ENCODE measurements at places on chromosomes 3 and 15. TPM values are rescaled to one million over a fixed set of nuclear protein-coding genes. Genes with fewer than 3 reads are reported as not detected.

The AADACL2 gene
- not detected for total RNA-seq

The CYP19A1 gene
- total RNA-seq: 0.30 TPM

The ACAD11 gene
- total RNA-seq: 41.2 TPM

The ACKR4 gene
- total RNA-seq: 27.6 TPM

The P2RY12 gene
- total RNA-seq: 0.35 TPM

The GPR62 gene
- not detected for total RNA-seq

The GOLGA6A gene
- total RNA-seq: not detected

The SFMBT1 gene
- 4.2 TPM for total RNA-seq

The TADA3 gene
- 71.0 TPM for total RNA-seq

The WNT7A gene
- total RNA-seq: 0.60 TPM

The TFRC gene
- 543 TPM for total RNA-seq

The PLSCR4 gene
- 52.2 TPM for total RNA-seq

The TASOR gene
- 54.2 TPM for total RNA-seq

The CHDH gene
- under 0.01 TPM for total RNA-seq

The PLA2G4E gene
- not detected for total RNA-seq

The SELENOS gene
- 51.2 TPM for total RNA-seq

The GRM7 gene
- not detected for total RNA-seq

The CSNK1G1 gene
- total RNA-seq: 23.1 TPM

The GOLGA6B gene
- total RNA-seq: not detected

The ATP13A5 gene
- total RNA-seq: not detected

The CD200R1 gene
- total RNA-seq: 0.08 TPM

The SERINC4 gene
- not detected for total RNA-seq

The GPR149 gene
- total RNA-seq: not detected

The SLC12A1 gene
- total RNA-seq: not detected

The ATP8B4 gene
- 0.30 TPM for total RNA-seq

The FEZF2 gene
- not detected for total RNA-seq

The PARP6 gene
- 20.0 TPM for total RNA-seq

The AADAC gene
- 1.8 TPM for total RNA-seq

The HOMER2 gene
- total RNA-seq: 9.4 TPM

The GNAT1 gene
- total RNA-seq: not detected

The CFAP100 gene
- not detected for total RNA-seq

The RNU6-1 gene
- not detected for total RNA-seq

The ABHD6 gene
- total RNA-seq: 5.6 TPM
